Occipital lobe (tissue), 3 donors: ENCODE measurements at places on chromosomes 4 and X. TPM values are rescaled to one million over a fixed set of nuclear protein-coding genes. Genes with fewer than 3 reads are reported as not detected.
A peak's percentile ranks its signal among the peaks of the same experiment; 100 is the strongest.

DNA sequence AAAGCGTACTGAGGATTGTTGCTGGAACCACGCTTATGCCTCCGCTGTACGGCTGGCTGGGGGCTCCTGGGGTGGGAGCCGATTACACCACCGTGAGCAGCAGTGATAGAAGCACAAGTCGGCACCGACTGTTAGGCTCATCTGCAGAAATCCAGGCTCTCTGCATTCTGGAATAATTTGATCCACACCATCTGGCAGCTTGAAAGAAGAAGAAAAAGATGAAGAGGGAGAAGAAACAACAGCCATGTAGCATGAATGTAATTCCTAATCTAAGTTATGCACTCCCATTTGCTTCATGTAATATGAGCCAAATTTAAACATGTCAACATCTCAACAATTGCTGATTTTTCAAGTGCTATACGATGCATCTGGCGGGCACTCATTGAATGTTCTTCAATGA lies 84.6 kb upstream of the DHX15 start:
- no peak for DNase-seq

GRCh38 chr4:119728185-119728584 lies 99.6 kb upstream of the PDE5A start:
- no peak for DNase-seq

Gene GC
- 0.31 TPM for total RNA-seq

Gene MSX1
- 3.0 TPM for total RNA-seq

- no peak for DNase-seq
Observed at GRCh38 chr4:78254893-78255292, 197.8 kb downstream of the FRAS1 start.

Gene FGG
- 3.1 TPM for total RNA-seq

DNA sequence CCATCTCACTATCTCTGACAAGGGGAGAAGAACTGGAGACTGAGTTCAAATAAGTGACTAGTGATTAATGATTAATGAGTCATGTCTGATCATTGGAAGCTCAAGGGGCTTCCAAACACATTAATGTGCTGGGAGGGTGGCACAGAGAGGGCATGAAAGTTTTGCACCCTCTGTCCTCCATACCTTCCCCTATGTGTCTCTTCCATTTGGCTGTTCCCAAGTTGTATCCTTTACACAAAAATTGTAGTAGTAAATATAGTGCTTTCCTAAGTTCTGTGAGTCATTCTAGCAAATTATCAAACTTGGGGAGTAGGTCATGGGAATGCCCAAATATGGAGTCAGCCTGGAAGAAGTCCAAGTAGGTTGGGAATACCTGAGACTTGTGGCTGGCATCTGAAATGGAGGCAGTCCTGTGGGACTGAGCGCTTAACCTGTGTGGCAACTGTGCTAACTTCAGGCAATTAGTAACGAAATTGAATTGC lies 4.1 kb upstream of the FAM200B start:
- DNase-seq = no peak

- no peak for DNase-seq
Observed at GRCh38 chrX:53000447-53001135, 42.3 kb upstream of the FAM156A start.

GRCh38 chr4:150822407-150822806 lies 192.7 kb downstream of the LRBA start:
- no peak for DNase-seq

GRCh38 chr4:179307297-179308136 lies 1865.3 kb upstream of the AGA start:
- DNase-seq = no peak

Gene WNK3
- total RNA-seq = 65.8 TPM

GRCh38 chr4:54473077-54473545 lies 184.6 kb upstream of the KIT start:
- DNase-seq = no peak

- no peak for DNase-seq
Observed at GRCh38 chrX:94695910-94696309, 1021.9 kb downstream of the FAM133A start.

DNA sequence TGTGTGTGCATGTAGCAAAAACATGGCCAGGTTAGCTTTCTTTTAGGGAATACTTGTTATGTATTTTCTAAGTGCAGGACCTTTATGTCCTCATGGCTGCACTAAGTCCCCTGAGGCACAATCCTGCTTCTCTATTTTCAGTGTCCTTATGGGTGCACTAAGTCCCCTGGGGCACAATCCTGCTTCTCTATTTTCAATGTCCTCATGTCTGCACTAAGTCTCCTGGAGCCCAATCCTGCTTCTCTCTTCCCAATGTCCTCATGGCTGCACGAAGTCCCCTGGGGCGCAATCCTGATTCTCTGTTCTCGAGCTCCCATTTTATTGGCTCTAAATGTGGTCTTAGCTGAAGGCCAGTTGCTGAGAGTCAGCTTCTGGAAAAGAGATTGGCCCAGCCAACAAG lies 49.7 kb upstream of the GPRIN3 start:
- DNase-seq = no peak

GRCh38 chrX:8724300-8724699 lies 7.6 kb downstream of the ANOS1 start:
- DNase-seq = no peak

Gene GAGE12F
- not detected for total RNA-seq

GRCh38 chr4:157558016-157558415 lies 337.5 kb downstream of the GRIA2 start:
- DNase-seq = no peak

Gene SPACA5B
- total RNA-seq = not detected

Gene TMPRSS11B
- 0.78 TPM for total RNA-seq

DNA sequence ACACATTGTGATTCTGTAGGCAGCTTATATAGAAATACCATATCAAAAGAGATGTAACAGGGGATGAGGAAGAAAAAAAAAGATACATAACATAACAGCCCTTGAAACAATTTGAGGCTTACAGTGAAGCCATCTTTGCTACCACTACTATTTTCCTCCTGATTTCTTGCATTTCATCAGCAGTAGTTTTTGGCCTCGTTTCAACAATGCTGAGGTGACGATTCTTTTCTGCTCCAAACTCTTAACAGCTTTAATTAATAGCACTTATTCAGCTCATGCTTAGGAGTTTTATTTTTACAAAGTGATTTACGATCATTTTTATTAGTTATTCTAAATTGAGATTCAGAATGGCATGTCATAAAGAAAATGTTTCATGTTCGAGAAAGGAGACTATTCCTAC lies 163.2 kb downstream of the DCK start:
- DNase-seq = no peak

DNA sequence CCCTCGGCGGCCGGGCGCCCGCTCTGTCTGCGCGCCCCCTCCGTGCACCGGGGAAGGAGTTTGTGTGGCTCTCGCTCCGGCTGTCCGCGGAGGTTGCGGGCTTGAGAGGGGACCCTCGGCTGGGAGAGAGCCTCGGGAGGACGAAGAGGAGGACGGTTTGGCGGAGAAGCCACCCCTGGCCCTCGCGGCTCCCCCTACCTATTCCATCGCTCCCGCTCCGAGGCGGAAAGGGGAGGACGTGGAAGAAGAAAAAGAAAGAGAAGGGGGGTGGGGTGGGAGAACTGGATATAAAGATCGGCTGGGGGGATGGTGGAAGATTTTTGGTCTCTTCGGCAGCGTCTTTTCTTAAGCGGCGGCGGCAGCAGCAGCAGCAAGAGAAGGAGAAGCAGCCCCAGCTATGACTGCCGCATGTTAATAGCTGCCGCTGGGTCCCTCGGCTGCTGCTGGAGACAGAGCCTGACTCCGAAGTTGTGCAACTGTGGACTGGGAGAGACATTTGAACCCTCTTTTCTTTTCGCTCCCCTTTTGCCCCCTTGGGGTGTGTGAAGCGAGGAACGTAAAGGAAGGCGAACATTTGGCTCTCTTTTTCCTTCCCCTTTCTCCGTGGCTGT lies 895 bp downstream of the ADGRL3 start:
- DNase-seq = peak; percentile 45

Gene F9
- total RNA-seq = not detected

DNA sequence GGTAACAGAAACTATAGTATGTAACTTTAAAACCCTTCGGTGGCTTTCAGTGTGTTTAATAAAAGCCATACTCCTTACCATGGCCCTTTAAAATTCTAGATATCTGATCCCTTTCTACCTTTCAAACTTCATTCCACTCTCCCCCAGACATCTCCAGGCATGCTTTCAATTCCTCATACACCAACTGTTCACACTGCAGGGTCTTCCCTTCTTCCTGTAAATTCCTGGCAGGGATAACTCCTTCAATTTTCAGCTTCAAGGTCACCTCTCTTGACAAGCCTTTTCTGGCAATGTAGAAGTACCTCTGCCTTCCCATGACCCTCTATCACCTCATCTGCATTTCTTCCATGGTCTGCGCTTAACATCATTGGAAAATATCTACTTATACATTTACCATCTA lies 60.8 kb downstream of the WDFY3 start:
- no peak for DNase-seq

DNA sequence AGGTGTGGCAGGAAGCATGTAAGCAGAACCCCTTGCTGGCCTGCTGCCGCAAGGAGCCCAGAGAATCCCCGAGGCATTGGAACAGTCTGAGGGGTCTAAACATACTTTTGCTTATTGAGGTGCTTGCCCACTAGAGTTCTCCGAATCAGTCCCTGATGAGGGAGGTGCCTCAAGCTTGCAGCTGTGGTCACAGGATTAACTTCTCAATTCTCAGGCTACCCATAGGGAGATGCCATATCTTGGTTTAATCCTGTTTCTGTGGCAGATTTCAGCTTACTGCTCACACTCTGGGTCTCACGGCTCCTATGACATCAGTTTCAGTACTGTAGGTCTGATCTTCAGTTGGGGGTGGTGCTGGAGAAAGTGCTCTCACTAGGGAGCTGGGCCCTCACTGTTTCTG lies 39.9 kb downstream of the CCNG2 start:
- DNase-seq = no peak

Gene LUZP4
- not detected for total RNA-seq

Gene NAA11
- not detected for total RNA-seq

- no peak for DNase-seq
Observed at GRCh38 chr4:41569961-41570360, 32.0 kb downstream of the LIMCH1 start.

DNA sequence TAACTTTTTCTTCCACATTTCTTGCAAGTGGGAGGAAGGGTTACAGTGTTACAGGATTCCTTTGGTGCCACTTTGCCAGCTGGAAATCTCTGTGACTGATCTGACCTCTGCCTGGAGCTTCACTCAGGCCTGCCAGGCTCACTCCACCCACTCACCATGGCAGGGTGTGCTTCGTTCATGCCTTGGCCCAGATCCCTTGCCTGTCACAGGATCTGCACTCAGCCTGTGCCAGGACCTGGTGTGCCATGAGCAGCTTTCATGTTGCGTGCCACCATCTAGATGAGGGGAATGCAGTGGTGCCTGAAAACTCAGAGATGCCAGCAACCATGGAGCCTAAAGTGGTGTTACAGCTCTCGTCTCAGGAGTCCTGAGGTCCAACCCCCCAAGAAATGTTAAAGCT lies 2596.4 kb downstream of the PCDH7 start:
- DNase-seq = no peak

DNA sequence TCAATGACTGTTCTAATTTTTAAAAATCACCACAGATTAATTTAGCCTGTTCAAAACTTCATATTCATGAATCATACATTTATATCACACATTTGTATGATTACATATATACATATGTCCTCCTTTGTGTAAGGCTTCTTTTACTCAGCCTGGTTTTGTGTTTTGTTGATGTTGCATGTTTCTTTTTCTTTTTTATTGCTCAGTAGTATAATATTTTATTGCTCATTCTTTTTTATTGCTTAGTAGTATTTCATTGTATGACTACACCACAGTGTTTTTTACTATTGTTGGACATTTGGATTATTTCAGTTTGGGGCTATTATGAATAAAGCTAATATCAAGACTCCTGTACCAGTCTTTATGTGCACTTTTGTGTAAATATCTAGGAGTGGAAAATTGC lies 198.5 kb downstream of the RELL1 start:
- DNase-seq = no peak

DNA sequence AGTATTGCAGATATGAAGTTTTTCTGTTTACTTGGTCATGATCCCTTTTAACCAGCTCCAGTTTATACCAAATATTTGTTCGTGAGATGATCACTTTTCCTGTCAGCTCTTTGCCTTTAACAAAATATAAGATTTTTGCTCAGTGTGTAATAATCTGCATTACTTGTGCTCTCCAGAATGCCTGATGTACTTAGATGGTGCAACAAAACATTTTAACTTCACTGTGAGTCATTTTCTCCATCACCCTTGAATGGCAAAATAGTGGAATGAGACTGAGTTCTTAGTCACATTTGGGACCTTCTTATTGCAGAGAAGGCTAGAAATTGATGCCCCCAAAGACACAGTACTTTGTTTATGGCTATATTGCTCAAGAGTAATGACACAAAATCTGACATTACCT lies 252.0 kb downstream of the FRMPD4 start:
- no peak for DNase-seq

Gene SMIM10L2A
- total RNA-seq = 10.0 TPM

Gene SPANXN1
- not detected for total RNA-seq

GRCh38 chr4:133891011-133891410 lies 310.6 kb downstream of the PABPC4L start:
- DNase-seq = no peak

Gene STAP1
- total RNA-seq = not detected

DNA sequence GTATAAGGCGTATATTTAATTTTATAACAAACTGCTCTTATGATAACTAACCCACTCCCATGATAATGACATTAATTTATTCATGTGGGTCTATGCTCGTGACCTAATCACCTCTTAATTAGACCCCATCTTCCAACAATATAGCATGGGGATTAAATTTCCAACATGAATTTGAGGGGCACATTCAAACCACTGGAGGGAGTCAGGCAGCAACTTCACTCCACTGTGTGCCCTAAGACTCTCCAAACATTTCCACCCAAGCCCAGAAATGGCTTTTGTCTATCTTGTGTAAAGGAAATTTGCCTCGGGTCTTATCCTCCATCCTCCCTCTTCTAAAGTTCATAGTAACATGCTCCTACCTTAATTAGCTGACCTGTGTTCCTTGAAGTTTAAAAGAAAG lies 616.1 kb upstream of the CPEB2 start:
- DNase-seq = no peak

Gene NOP14
- total RNA-seq = 5.6 TPM

GRCh38 chr4:152563209-152563608 lies 27.3 kb upstream of the FBXW7 start:
- DNase-seq = no peak

Gene TASL
- 1.4 TPM for total RNA-seq

Gene ARR3
- not detected for total RNA-seq

DNA sequence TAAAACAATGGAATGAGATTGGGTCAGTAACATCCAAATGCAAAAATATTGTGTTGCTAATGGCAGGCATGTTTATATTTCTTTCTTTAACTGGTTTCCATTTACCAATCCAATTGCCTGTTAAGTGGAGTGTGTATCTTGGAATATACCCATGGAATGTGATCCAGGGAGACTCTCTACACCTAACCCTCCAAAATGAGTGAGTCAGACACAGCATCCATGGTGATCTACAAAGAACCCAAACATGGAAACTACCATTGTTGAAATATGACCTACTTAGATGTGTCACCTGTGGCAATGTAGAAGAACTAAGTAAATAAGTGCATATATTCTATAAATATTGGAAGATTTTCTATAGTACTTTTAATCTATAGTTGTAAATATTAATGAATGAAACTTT lies 110.3 kb downstream of the AREG start:
- no peak for DNase-seq
